ENCODE measurements at places on chromosomes 3 and 15.
A peak's percentile ranks its signal among the peaks of the same experiment; 100 is the strongest.

DNA sequence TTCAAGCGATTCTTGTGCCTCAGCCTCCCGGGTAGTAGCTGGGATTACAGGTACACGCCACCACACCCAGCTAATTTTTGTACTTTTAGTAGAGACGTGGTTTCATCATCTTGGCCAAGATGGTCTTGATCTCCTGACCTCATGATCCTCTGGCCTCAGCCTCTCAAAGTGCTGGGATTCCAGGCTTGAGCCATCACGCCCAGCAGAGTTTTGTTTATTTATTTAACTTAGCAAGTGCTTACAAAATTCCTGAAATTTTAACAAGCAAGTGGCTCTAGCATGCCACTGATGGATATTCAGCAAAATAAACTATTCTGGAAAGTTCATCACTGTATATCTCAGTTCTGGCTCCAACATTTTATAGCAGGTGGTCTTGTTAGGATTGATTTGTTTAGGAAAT lies 585.9 kb downstream of the OTOL1 start:
- no peak for DNase-seq

DNA sequence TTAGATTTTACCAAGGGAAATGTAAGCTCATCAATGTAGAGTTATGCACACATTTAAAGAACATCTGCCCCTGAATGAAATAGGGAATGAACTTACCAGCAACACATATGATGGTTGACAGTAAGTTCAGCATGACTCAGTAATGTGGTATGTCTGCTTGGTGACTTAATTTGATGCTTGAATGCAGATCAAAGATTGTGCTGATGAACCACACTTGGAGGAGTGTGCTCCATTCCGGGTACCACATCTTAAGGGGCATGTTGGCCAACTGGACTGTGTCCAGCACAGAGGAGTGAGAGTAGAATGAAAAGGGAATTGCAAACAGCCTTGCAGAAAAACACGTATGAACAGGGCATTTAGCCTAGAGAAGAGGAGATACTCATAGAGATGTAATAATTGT lies 171.0 kb upstream of the RARB start:
- DNase-seq: no peak

- no peak for DNase-seq
Observed at GRCh38 chr3:179148616-179149405, 654 bp downstream of the PIK3CA start.

DNA sequence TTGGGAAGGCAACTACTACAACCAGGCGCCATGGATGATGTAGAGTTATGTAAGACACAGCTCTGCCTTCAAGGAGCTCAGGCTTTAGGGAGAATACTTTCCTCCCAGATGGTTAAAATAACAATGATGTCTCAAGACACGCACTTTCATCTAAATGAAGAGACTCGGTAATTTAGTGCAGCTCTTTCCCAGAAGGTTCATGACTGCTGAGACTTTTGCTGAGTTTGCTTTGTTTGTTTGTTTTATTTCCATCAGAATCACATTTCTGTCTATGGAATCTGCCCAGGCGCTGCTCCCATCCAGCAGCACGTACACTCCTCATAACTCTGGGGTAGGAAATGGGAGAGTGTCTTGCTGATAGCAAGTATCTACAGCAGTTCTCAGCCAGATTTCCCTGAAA lies 33.9 kb upstream of the MEX3B start:
- DNase-seq: peak; percentile 29

- DNase-seq: no peak
Observed at GRCh38 chr3:15359677-15360397, 27.5 kb upstream of the SH3BP5 start.

GRCh38 chr3:188021502-188022040 lies 132.4 kb upstream of the LPP start:
- no peak for DNase-seq

DNA sequence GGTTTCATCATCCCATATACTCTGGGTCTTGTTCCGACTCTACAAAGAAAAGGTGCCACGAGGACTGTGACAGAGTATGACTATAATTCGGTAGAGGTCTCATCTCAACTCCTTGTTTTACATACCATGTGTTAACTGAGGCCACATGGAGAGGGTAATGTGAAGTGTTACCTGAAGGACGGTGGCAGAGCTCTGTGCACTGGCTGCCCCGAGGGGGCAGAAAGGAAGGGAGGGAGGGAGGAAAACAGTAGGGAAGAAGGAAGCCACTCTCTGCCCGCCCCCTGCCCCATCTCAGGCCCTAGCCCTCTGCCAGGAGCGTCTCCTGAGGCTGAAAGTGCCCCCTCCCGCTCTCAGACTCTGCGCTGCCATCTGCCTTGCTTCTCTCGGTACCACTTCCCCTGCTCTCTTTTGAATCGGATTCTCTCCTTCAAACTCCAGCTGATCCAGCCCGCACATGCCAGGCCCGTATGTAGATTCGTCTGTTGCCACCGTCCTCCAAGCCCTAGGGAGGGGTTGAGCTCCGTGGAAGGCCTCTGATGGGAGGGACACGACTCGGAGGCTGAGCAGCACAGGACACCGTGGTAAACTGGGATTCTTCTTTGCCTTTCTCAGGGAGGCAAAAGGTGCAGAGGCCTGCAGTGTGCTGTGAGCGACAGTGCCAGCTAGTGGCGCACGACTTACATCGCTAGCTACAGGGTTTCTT lies 70.5 kb upstream of the ATP10A start:
- DNase-seq: no peak
